Activated naive CD4-positive, alpha-beta T cell treated with Interleukin-2 at 50 U/mL for 16 hours (primary cell): ENCODE measurements at places on chromosomes 11 and 22.
A peak's percentile ranks its signal among the peaks of the same experiment; 100 is the strongest.

- DNase-seq, result no peak
Observed at GRCh38 chr11:61854966-61855714, 27.0 kb downstream of the FADS2 start.

GRCh38 chr11:3207526-3208189, 11.0 kb downstream of the MRGPRG start:
- no peak for DNase-seq

DNA sequence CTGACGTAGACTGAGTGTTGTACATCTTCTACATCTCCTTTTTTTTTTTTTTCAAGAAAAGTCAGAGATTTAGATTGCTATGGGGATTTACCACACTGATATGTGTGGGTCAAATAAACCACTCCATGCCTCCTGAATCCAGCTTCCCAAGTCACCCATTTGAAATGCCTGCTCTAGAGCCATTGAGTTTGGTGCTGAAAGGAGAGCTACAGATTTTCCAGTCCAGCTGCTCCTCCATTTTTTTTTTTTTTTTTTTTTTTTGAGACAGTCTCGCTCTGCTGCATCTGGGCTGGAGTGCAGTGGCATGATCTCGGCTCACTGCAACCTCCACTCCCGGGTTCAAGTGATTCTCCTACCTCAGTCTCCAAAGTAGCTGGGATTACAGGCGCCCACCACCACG, 115.2 kb upstream of the TIMP3 start:
- DNase-seq, result no peak

DNA sequence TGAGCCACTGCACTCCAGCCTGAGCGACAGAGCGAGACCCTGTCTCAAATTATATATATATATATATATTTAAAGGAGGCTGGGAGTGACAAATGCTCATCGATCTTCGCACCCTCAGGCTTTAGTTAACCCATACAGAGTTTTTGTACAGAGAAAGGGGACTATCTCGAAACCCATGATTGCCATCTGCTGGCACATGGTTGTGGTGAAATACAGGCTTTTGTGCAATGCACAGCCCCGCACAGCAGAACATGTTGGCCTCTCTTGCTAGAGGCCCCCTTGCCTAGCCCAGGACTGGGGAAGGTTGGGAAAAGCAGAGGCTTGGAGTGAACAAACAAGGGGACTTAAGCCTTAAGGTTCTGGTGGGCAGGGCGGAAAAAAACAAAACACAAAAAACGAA, 3.6 kb downstream of the MYBPC3 start:
- DNase-seq, result no peak

DNA sequence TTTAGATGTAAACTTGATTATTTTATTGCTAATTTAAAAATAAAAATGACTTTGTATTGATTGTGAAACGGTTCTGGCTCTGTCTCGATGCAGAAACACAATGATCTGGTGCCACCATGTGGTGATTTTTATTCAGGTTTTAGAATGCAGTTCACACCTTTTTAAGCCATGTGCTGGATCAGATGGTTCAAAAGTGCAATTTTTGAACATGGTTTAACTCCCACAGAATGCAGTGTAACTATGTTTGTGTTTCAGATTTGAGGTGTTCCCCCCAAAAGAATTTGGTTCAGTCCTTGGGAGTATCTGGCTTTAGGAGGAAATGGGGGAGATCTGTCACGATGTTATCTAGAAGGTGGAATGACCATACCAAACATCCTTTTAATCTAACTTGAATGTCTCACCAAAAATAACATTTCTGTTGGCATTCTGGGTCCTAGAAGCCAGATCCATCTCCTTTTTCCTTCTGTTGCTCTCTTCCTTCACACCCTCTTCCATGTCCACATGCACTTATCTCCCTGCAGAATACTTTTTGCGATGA, 7.9 kb downstream of the MRPL16 start:
- peak; percentile 19 for DNase-seq

- DNase-seq, result no peak
Observed at GRCh38 chr22:25406510-25407210, 157.8 kb upstream of the GRK3 start.

DNA sequence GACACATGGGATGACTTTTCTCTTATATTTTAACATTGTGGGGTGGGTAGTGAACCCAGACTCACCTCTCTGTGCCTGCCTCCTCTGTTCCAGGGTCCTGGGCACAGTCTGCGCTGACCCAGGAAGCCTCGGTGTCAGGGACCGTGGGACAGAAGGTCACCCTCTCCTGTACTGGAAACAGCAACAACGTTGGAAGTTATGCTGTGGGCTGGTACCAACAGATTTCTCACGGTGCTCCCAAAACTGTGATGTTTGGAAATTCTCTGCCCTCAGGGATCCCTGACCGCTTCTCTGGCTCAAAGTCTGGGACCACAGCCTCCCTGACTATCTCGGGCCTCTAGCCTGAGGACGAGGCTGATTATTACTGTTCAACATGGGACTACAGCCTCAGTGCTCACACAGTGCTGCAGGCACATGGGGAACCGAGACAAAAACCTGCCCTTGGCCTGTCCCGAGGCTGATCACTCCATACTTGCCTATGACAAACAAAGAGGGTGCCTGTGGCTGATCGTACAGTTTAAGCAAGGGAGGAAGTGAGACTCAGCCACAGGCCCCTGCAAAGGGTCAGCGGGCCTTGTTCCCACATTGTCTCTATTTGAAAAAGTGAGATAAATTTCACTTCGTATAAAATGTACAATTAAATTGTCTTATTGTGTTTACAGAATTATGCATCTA, 43.7 kb upstream of the TOP3B start:
- DNase-seq, result no peak

GRCh38 chr11:102760344-102761035, 19.9 kb downstream of the MMP10 start:
- DNase-seq, result no peak
